ENCODE measurements at places on chromosomes 4 and X.
A peak's percentile ranks its signal among the peaks of the same experiment; 100 is the strongest.

DNA sequence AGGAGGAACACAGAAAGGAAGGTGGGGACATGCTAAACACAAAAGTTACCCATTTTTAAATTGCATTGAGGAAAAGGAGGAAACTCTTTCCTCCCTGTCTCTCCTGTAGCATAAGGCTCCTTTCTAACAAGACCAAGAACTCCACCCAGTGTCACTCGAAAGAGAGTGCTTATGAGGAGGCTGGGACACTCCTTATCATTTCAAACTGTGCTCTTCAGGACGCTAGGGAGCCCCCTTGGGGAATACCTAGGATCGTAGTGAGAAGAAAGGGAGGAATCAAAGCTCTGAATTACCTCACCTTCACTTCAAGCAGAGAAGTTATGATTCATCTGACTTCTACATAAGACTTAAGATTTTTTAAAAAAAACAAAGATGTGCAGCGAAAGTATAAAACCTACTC lies 65.5 kb downstream of the F9 start:
- H3K36me3 ChIP-seq, result no peaks in the 10 kb centered on the region
- no peak for DNase-seq
- no peak overlapping the region for H3K27ac ChIP-seq
- no peaks in the 10 kb centered on the region for H3K4me1 ChIP-seq
- H3K27me3 ChIP-seq, result no peaks in the 10 kb centered on the region
- H3K4me3 ChIP-seq, result no peak overlapping the region

DNA sequence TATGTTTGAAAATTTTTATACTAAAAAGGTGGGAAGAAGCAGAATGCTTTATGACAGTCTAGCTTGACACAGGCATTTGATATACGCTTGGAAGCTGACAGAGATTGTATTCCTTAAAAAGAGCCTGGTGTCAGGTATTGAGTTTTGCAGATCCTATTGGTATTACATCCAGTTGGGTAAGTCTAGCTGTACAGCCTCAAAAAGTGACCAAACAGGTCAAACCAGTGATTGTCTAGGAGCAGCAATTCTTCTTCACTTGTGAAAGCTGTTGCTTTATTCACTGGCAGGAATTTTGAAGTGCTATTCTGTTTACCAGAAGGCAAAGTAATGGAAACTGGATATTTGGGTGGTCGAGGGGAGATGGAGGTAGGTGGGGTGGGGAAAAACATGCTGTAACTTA lies 77.5 kb downstream of the UCHL1 start:
- H3K4me1 ChIP-seq, result no peaks in the 10 kb centered on the region
- H3K4me3 ChIP-seq, result no peak overlapping the region
- no peak overlapping the region for H3K27ac ChIP-seq
- peak; percentile 4 for DNase-seq
- H3K36me3 ChIP-seq, result no peaks in the 10 kb centered on the region

DNA sequence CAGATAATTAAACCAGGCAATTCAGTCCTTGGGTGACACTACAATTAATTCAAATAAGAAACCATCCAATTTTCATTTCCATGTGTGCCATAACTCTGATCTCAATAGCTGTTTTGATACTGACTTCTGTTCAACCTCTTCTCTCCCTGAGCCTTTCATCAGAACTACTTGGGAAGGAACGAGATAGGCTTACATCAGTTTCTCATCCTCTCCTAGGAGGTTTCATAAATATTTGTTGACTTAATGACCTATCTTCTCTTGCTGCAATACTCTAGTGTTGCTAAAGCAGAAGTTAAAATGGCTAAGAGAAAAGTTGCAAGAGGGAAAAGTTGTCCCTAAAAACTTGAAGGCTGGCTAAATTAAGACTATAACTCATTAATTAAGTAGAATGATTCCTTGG lies 41.8 kb downstream of the PRKG2 start:
- H3K36me3 ChIP-seq, result no peaks in the 10 kb centered on the region
- H3K27me3 ChIP-seq, result no peaks in the 10 kb centered on the region
- H3K4me3 ChIP-seq, result no peak overlapping the region

- H3K4me3 ChIP-seq, result no peak overlapping the region
- no peak for DNase-seq
- H3K36me3 ChIP-seq, result peaks cover 13% of the 10 kb centered on the region
- H3K27ac ChIP-seq, result no peak overlapping the region
Observed at GRCh38 chr4:48853604-48854394, 22.9 kb downstream of the OCIAD1 start.

GRCh38 chr4:165345666-165346417 lies 18.4 kb downstream of the MSMO1 start:
- H3K27ac ChIP-seq, result no peak overlapping the region
- no peaks in the 10 kb centered on the region for H3K36me3 ChIP-seq
- H3K4me3 ChIP-seq, result no peak overlapping the region
- no peak for DNase-seq
- H3K27me3 ChIP-seq, result no peaks in the 10 kb centered on the region
- no peaks in the 10 kb centered on the region for H3K4me1 ChIP-seq

- no peaks in the 10 kb centered on the region for H3K4me1 ChIP-seq
- no peak for DNase-seq
- H3K27ac ChIP-seq, result no peak overlapping the region
- no peaks in the 10 kb centered on the region for H3K27me3 ChIP-seq
Observed at GRCh38 chr4:80710748-80711451, 319.6 kb upstream of the BMP3 start.

DNA sequence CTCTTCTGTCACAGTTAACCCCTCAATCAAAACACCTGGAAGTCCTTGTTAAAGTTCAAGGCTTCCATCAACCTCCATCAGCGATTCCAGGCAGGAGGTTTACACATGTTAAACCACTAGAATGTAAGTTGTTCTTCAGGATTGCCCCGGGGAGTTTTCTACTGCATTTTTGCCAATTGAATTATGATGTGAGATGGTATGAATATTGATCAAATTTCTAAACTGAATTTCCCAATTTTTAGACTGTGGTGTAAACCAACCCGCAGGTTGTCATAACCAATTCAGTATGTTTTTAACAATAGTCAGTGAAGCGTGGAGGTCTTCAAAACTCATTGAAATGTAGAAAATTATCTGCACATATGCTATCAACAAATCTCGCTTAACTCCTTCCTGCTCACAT lies 21.2 kb upstream of the TENM3 start:
- no peak overlapping the region for H3K27ac ChIP-seq
- DNase-seq, result no peak
- no peaks in the 10 kb centered on the region for H3K4me1 ChIP-seq
- H3K4me3 ChIP-seq, result no peak overlapping the region

GRCh38 chrX:46386511-46386910 lies 158.7 kb downstream of the ZNF674 start:
- no peaks in the 10 kb centered on the region for H3K27me3 ChIP-seq
- no peak overlapping the region for H3K4me3 ChIP-seq
- no peaks in the 10 kb centered on the region for H3K4me1 ChIP-seq

DNA sequence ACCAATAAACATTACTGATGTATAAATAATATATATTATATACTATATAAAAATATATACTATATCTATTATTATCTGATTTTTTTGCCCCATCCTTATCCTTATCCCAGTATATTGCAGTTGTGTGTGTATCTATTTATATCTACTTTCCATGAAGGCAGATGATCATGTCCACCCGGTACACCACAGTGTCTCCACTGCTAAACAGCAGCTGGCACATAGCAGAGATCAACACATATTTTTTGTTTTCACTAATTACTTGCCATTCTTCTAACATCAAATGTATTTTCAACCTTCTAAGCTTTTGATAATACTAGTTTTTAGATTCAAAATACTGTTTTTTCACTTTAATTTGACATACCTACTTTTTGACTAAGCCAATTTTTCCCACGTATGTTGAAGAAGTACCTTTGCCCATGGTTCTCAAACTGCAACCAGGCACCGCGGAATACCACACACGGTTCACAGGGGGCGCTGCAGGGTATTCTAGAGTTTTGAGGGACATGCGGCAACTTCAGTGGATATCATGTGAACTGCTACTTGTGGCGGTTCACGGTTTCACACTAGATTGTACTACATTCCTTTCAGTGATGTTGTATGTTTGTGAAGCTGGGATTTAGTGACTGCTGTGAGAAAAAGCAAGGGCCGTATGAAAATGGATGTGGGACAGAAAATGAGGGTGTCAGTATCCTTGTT lies 182.5 kb upstream of the NPY2R start:
- H3K4me3 ChIP-seq, result no peak overlapping the region
- H3K4me1 ChIP-seq, result no peaks in the 10 kb centered on the region
- H3K27ac ChIP-seq, result no peak overlapping the region
- no peaks in the 10 kb centered on the region for H3K36me3 ChIP-seq
- DNase-seq, result no peak
- no peaks in the 10 kb centered on the region for H3K27me3 ChIP-seq

DNA sequence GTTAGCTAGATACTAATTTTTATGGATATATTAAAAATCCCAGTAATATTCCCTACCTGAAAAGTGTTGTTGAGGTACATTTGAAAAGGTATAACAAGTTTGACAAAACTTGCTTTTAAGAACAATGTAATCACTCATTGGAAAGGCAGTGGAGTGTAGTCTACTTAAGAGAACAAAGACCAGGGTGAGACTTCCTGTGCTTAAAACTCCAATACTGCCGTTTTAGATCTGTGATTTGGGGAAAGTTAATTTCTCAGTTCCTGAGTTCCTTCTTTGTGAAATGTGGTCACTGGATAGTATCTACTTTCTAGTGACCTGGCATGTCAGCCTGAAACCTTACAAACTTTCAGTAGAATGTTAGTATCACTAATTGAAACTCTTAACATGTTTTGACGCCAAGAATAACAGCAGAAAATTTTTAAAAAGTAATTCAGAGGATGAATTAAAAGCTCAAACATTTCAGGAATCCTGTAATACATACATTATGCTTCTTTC lies 56.8 kb downstream of the PCDH7 start:
- no peaks in the 10 kb centered on the region for H3K36me3 ChIP-seq
- no peak for DNase-seq

DNA sequence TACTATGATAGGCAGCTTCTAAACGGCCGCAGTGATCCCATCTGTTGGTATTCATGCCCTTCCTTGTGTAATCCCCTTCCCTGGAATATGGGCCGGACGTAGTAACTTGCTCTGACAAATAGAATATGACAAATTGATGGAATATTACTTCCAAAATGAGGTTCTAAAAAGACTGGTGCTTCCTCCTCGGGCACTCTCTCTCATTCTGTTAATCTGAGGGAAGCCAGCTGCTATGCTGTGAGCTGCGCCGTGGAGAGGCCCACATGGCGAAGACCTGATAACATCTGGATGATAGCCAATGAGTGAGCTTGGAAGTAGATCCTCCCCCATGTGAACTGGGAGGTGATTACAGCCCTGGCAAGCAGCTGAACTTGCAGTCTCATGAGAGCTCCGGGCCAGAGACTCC lies 27.2 kb upstream of the SLC25A4 start:
- DNase-seq, result peak; percentile 65
- peaks cover 6% of the 10 kb centered on the region for H3K27me3 ChIP-seq
- no peaks in the 10 kb centered on the region for H3K4me1 ChIP-seq
- H3K4me3 ChIP-seq, result no peak overlapping the region
- H3K36me3 ChIP-seq, result no peaks in the 10 kb centered on the region
- H3K27ac ChIP-seq, result no peak overlapping the region

- no peaks in the 10 kb centered on the region for H3K27me3 ChIP-seq
- H3K36me3 ChIP-seq, result no peaks in the 10 kb centered on the region
- H3K4me3 ChIP-seq, result no peak overlapping the region
- no peak overlapping the region for H3K27ac ChIP-seq
Observed at GRCh38 chrX:113833096-113834055, 750.5 kb upstream of the HTR2C start.

GRCh38 chrX:4754878-4755604 lies 1041.6 kb upstream of the PRKX start:
- DNase-seq, result no peak
- no peaks in the 10 kb centered on the region for H3K36me3 ChIP-seq
- no peak overlapping the region for H3K27ac ChIP-seq
- no peaks in the 10 kb centered on the region for H3K27me3 ChIP-seq

GRCh38 chr4:108313546-108314339 lies 145.0 kb upstream of the LEF1 start:
- no peak overlapping the region for H3K4me3 ChIP-seq
- H3K4me1 ChIP-seq, result peaks cover 21% of the 10 kb centered on the region
- no peak overlapping the region for H3K27ac ChIP-seq
- no peak for DNase-seq
- no peaks in the 10 kb centered on the region for H3K36me3 ChIP-seq

DNA sequence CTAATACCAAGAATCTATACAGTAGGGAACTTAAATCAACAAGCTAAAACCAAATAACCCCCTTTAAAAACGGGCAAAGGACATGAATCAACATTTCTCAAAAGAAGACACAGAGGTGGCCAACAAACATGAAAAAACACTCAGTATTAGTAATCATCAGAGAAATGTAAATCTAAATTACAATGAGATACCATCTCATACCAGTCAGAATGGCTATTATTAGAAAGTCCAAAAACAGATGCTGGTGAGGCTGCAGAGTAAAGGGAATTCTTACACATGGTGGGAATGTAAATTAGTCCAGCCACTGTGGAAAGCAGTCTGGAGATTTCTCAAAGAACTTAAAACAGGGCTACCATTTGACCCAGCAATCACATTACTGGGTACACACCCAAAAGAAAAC lies 167.8 kb downstream of the PACRGL start:
- no peaks in the 10 kb centered on the region for H3K4me1 ChIP-seq
- no peak overlapping the region for H3K4me3 ChIP-seq
- H3K27ac ChIP-seq, result no peak overlapping the region
- no peak for DNase-seq
- H3K27me3 ChIP-seq, result no peaks in the 10 kb centered on the region

GRCh38 chrX:155179346-155179997 lies 36.8 kb upstream of the VBP1 start:
- no peak overlapping the region for H3K27ac ChIP-seq
- no peaks in the 10 kb centered on the region for H3K36me3 ChIP-seq
- H3K4me1 ChIP-seq, result no peaks in the 10 kb centered on the region
- no peak overlapping the region for H3K4me3 ChIP-seq

GRCh38 chr4:140757232-140757630 lies 1.0 kb upstream of the TBC1D9 start:
- H3K4me3 ChIP-seq, result no peak overlapping the region
- peak; percentile 12 for DNase-seq
- peaks cover 6% of the 10 kb centered on the region for H3K4me1 ChIP-seq
- H3K27ac ChIP-seq, result no peak overlapping the region
- no peaks in the 10 kb centered on the region for H3K36me3 ChIP-seq
- peaks cover 56% of the 10 kb centered on the region for H3K27me3 ChIP-seq

DNA sequence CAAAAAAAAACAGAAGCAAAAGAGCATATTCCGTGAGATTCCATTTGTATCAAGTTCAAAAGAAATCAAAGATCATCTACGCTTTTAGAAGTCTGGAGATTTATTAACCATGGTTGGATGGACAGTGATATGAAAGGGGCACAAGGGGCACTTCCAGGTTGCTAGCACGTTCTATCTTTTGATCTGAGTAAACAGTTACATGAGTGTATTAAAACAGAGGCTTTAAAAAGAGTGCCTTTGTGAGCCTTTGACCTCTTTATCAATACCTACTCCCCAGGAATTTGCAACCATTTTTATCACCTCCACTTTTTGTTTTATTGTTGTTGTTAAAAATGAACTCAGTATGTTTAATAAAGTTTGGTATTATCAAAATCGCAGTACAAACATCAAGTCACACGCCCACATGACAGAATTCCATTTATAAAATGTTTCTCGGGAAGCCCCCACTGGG lies 72.4 kb upstream of the UCP1 start:
- DNase-seq, result no peak
- no peaks in the 10 kb centered on the region for H3K36me3 ChIP-seq
- H3K27ac ChIP-seq, result no peak overlapping the region
- no peaks in the 10 kb centered on the region for H3K4me1 ChIP-seq

Data from thymus (tissue), 14 donors.